GM12878 (cell line): ENCODE measurements at places on chromosomes 5 and 9. TPM values are rescaled to one million over a fixed set of nuclear protein-coding genes. Genes with fewer than 3 reads are reported as not detected.

The ARSI gene
- polyA plus RNA-seq = not detected in 2 replicates

The NR6A1 gene
- polyA plus RNA-seq = 2.6 TPM in 2 replicates

The SPINK13 gene
- polyA plus RNA-seq = not detected in 2 replicates

The OCLN gene
- polyA plus RNA-seq = 12.3 and 17.3 TPM in 2 replicates

The KCNV2 gene
- 0.21 TPM in 1 of 2 replicates, not detected in the other for polyA plus RNA-seq

The BTNL8 gene
- 0.13 TPM in 1 of 2 replicates, not detected in the other for polyA plus RNA-seq
